ENCODE measurements at places on chromosomes 3 and 15. TPM values are rescaled to one million over a fixed set of nuclear protein-coding genes. Genes with fewer than 3 reads are reported as not detected.

SQOR gene
- 54.6 TPM for total RNA-seq

- H3K27ac ChIP-seq, result no peak overlapping the region
- DNase-seq, result no peak
- no peaks in the 10 kb centered on the region for H3K36me3 ChIP-seq
- no peak overlapping the region for H3K4me3 ChIP-seq
- H3K27me3 ChIP-seq, result peaks cover 18% of the 10 kb centered on the region
- no peaks in the 10 kb centered on the region for H3K4me1 ChIP-seq
Measured at GRCh38 chr3:124701687-124702086, 28.6 kb upstream of the UMPS start.

DNA sequence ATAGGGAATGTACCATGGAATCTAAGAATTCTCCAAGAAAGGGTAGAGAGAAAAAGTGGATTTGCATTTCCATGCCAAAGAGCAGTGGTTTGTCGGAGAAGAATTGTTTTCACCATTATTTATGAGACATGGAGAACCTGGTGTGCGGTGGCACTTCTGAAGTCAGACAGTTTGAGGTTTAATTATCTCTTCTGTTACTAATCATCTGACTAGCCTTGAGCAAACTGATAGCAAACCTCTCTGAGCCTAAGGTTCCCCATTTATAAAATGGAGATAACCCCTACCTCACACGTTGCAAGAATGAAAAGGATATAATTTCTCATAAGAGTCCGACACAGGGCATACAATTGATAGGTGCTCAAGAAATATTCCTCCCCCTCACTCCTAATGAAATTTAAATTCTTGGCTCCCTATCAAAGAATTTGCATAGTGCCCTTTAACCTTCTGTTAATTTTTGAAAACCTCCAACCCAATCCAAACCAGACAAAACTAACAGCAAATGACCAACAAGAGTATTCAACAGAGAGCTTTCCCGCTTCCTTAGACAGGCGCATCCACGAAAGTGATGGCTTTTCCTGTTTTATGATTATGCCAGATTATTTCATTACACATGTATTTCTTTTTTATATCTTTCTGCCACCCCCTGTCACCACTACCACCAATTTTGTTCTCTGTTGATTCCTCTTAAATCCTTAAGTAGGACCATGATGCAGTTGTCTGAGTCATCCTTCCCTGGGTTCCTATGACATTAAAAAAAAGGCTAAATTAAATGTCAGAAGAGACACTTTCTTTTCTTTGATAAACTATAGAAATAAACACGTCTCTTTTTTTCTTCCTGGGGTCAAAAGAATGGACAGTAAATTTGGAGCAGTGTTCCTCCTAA is 28.5 kb downstream of the TMEM212 start:
- no peaks in the 10 kb centered on the region for H3K36me3 ChIP-seq
- no peak for DNase-seq
- H3K4me1 ChIP-seq, result peaks cover 19% of the 10 kb centered on the region
- H3K27ac ChIP-seq, result no peak overlapping the region
- no peaks in the 10 kb centered on the region for H3K27me3 ChIP-seq
- no peak overlapping the region for H3K4me3 ChIP-seq

GRCh38 chr3:126845920-126846715 is 136.8 kb upstream of the PLXNA1 start:
- no peaks in the 10 kb centered on the region for H3K4me1 ChIP-seq
- H3K27me3 ChIP-seq, result no peaks in the 10 kb centered on the region
- H3K36me3 ChIP-seq, result peaks cover 2% of the 10 kb centered on the region
- DNase-seq, result no peak
- no peak overlapping the region for H3K27ac ChIP-seq
